Articular chondrocyte of knee joint (primary cell): ENCODE measurements at places on chromosomes 4 and X. TPM values are rescaled to one million over a fixed set of nuclear protein-coding genes. Genes with fewer than 3 reads are reported as not detected.

FAM193A gene
- total RNA-seq = 18.2 and 20.8 TPM in 2 replicates

MUC7 gene
- total RNA-seq = not detected in 2 replicates

RTL5 gene
- total RNA-seq = 0.91 and 1.1 TPM in 2 replicates

VEGFD gene
- 0.13 and 0.32 TPM in 2 replicates for total RNA-seq

DOK7 gene
- total RNA-seq = 0.13 and 0.22 TPM in 2 replicates

LINC00632 gene
- 15.2 and 20.0 TPM in 2 replicates for total RNA-seq

CDKL5 gene
- 5.9 and 6.8 TPM in 2 replicates for total RNA-seq

DAPP1 gene
- not detected in 2 replicates for total RNA-seq
